Cortex of kidney (tissue), 1 donor: ENCODE measurements at places on chromosomes 2 and 18.

- no peak for DNase-seq
Measured at GRCh38 chr2:221602938-221603337, 30.8 kb upstream of the EPHA4 start.

GRCh38 chr2:186771850-186772463, 77.0 kb downstream of the ZSWIM2 start:
- DNase-seq, result no peak

GRCh38 chr2:74559912-74560311, 5.4 kb downstream of the DOK1 start:
- DNase-seq, result no peak

GRCh38 chr2:230412371-230412711, 3.7 kb upstream of the SP100 start:
- no peak for DNase-seq

- DNase-seq, result no peak
Measured at GRCh38 chr18:78511666-78512601, 467.7 kb upstream of the SALL3 start.

- no peak for DNase-seq
Measured at GRCh38 chr2:59713577-59713976, 839.9 kb downstream of the BCL11A start.

GRCh38 chr2:98388081-98388480, 41.8 kb downstream of the CNGA3 start:
- DNase-seq, result no peak

GRCh38 chr2:162968306-162968705, 129.7 kb upstream of the KCNH7 start:
- DNase-seq, result no peak

DNA sequence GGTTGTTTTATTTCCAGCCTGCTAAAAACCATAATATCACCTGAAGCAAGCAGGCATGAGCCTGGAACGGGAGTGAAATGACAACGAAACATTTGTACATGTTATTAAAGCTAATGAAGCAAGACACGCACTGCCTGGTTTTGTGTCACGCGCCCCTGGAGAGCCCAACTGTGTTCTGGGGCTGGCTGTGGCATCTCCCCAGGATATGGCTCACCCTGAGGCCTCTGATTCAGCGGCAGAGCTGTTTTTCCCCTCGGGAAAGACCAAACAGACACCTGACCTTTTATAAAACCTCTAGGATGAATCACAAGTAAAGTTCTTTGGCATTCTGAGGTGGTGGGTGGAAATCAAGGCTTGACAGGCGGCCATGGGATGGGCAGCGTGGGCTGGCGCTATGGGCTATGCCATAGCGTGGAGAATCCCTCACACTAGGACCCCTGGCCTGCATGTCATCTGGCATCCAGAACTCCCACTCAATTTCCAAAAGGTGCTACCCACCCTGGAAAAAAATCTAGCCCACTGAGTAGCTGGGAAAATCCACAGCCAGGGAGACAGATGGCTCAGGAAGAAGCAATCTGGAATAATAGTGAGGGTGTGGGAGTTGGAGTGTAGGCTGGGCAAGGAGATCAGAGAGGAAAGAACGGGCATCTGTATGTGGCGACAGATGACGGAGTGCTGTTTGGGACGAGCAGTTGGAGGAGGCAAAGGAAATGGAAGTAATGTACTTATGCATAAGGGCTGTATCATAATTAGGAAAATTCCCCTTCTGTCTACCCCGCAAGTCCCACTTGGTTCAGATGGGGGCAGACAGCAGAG, 262.0 kb downstream of the AFF3 start:
- no peak for DNase-seq

DNA sequence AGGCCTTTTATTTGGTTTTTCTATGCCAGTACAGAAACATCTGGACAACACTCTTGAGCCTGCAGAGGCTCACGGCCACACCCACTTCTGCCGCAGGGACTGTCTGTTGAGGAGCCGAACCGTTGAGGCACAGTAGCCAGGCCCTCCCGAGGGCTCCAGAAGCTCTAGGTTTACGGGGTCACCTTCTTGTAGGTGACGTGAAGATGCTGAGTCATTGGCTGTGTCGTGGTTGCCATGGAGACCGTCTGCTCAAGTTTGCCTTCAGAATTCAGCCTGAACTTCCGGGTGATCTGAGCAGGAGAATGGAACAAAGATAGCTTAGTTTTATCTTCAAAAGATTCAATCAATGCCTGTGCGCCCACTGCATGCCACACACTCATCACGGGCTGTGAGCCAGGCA, 25.9 kb downstream of the BOK start:
- no peak for DNase-seq

- DNase-seq, result no peak
Measured at GRCh38 chr2:232575404-232575746, 24.9 kb downstream of the EIF4E2 start.

GRCh38 chr2:40218679-40219078, 233.2 kb downstream of the SLC8A1 start:
- no peak for DNase-seq

DNA sequence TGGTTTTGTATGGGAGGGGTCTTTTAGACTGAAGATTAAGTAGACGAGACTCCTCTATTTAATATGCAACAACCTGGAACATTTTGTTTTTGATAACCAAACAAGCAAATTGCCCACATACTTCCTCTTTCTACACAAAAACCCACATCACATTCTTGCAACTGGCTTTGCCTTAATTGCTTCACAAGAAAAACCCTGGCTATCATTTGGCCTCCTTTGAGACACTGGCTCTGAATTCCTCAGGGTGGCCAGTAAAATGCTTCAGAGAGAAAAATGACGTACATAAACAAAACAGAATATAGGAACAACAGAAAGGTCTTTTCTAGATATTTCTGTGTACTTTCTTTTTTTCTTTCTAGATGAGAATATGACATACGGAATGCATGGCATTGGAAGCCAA, 103.0 kb downstream of the TRIB2 start:
- no peak for DNase-seq

DNA sequence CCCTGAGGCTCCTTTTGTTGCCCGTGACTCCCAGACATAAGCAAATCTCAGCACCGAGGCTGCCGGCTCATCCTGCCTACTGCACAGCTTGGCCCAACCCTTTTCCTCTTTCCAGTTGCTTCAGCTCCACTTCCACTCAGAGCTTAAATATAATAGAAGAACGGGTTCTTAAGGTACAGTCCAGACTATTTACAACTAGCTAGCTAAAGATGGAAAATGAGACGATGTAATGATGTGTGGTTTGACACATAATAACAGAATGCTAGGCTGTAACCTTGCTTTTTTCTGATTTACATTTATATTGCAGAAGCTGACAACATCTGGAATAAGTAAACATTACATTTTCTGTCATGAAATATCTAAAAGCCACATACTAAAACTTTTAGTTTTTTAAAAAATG, 26.9 kb upstream of the ATP9B start:
- no peak for DNase-seq

DNA sequence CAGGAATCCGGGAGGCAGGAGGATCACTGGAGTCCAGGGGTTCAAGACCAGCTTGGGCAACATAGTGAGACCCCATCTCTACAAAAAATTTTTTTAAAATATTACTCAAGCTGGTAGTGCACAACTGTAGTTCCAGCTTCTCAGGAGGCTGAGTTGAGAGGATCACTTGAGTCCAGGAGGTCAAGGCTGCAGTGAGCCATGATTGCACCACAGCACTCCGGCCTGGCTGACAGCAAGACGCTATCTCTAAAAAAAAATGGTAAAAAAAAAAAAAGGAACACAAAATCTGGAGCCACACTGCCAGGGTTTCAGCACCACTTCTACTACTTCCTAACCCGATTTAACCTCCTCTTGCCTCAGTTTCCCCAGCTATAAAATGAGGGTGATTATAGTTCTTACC, 57.0 kb downstream of the STEAP3 start:
- DNase-seq, result no peak

- DNase-seq, result no peak
Measured at GRCh38 chr2:68318914-68319397, 793 bp downstream of the CNRIP1 start.

DNA sequence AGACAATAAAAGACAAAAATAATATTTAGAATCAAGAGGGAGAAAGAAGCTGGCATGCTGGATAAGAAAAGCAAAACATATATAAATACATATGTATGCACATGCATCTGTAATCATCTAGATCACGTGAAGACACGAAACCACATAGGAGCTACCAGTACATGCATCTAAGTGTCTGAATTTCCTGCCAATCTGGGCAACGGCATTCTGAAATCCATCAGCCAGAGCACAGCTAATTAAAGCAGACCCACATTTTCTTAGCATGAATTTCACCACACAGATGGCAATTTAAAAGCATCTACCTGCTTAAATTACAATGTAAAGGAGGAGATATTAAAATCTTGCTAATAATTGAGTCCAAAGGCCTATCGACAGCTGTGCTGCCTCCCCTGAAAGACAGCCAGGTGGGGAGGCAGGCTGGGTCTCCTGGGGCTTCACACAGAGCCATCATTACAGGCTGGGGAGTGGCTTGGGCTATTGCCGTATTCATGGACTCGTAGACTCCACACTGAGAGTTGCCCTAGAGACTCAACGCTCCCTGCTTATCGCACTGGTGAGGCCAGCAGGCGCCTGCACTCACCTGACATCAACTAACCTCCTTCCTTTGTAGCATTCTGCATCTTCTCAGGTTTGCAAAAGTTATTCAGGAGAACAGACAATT, 272.5 kb upstream of the PXDN start:
- DNase-seq, result no peak

DNA sequence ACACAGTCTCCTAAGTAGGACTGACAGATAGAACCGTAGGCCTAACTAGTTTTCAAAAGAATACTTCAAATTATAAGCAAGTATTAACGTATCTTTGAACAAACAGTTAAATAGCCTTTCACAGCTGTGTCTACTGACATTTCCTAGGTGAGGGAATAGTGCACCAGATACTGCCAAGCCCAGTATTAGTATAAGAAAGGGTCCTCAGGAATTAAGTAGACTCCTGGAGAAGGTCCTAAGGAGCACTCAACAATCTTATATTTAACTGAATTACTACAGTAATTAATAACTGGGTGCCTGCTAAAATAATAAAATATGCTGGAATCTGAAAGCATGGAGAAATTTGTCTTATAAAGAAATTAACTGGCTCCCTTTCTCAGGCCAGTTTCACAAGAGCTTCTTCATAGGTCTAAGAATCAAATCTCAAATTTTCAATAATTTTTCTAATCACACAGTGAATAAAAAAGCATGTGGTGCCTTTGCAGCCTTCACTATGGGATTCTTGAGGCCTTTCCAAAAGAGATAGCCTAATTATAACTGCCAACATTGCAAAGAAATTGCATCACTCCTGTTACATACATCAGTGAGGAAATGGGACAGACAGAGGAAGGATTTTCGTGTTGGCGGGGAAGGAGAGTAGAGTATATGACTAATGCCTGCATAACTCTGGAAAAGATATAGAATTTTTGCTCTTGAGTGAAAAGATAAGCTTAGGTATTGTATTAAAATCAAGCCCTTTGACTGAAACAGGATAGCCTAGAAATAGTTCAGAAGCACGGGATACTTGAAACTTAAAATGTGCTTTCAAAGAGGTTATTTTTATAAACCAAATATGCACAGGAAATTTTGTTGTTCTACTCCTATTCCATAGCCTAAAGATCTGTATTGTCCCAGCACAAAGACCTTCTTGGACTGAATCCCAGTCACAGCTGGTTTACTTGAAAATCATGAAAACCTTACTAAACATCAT, 228.6 kb upstream of the STK17B start:
- DNase-seq, result no peak

GRCh38 chr2:134226601-134227000, 27.3 kb upstream of the MGAT5 start:
- DNase-seq, result no peak

DNA sequence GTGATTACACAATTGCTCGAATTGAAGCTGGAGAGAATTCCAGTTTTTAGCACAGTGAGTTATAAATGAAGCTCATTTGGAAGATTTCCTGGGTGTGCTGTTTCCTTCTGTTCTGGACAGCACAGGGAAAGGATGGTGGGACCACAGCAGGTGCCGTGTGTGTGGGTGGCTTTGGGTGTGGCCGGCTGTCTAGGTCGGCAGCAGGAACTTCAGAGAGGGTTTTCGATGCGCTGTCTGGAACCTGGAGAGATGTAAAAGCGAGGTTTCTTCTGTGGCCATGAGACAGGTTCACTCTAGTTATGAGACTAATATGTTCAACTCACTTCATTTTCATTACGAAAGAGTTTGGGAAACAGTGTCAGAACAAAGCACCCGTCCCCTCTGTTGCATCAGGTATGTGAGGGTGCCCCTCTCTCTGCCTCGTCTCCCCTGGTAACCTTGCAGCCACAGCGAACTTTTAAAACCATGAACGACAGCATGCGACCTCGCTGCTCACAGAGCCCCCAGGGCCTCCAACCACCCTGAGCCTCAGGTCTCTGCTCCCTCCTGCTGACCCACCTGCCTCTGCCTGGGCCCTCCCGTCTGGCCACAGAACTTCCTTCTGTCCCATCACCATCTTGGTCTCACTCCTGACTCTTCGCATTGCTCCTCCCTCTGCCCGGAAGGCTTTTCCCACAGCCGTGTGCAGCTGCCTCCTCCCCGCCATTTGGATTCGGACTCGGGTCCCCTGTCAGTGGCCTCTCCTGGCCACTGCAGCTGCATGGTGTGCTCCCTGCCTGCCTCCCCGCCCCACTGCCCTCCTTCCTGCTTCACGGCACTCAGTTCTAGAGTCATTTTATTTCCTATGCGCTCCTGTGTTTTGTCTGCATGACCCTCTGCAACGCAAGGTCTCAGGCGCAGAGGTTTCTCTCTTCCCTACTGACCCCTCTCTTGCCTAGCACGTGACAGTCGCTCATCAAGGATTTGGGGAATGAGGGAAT, 151.2 kb downstream of the NDUFA10 start:
- no peak for DNase-seq

- no peak for DNase-seq
Measured at GRCh38 chr2:230599853-230600252, 112.8 kb upstream of the CAB39 start.

DNA sequence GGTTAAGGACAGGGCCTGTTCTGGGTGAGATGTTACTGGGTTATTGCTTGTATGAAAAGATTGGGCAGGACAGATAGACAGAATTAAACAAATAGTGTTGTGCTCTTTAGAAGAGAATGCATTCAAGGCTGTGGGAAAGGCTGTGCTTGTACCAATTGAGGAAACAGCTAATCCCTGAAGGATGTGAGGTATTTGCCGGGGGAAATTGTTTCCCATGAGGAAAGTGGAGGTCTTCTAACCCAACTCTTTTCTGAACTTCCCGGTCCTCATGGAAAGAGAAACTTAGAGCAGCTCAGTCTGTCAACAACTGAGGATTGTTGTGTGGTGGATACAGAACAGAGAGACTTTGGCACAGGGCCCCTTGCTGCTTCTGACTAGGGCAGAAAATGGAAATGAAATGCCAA, 9.5 kb downstream of the SLC1A4 start:
- no peak for DNase-seq

GRCh38 chr2:70412294-70413070, 110.6 kb upstream of the FAM136A start:
- no peak for DNase-seq

DNA sequence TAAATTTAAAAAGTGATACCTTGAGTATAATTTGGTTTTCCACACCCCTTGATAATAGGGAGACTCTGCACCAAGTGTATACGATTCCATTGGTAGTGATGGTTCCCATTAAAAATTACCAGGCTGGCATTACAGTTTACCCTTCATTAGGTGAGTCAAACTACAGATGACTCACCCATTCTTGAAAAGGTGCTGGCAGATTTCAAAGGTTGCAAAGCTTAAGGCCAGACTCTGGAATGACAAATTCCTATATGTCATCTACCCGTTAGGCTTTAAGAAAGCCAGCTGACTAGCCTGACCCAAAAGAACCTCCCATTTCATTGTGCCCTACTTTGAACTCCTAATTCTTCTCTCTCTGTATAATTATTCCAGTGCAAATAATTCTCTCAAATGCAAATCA, 124.4 kb downstream of the LRRTM4 start:
- DNase-seq, result no peak

GRCh38 chr2:227774895-227775842, 29.5 kb downstream of the SCYGR8 start:
- no peak for DNase-seq
